Stimulated activated CD8-positive, alpha-beta memory T cell treated with anti-CD3 and anti-CD28 coated beads, Interleukin-15, amount 100 ng/mL, for 1 hour (primary cell): ENCODE measurements at places on chromosomes 6 and 20.

DNA sequence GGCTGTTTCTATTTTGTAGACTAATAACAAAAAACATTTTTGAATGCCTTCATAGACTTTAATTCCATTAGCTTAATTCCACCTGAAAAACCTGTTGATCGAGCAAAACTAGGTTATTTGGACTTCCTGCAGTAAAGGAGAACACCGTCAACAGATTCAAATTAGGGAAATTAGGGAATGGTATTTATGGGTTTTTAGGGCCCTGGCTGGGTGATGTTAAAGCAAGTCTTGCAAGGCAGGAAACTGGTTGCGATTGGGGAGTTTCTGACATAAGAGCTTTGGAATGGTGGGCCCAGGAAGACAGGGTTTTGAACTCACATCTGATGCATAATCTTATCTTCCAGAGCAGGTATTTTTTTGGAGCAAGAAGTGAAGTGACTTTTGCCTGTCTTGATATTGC is 40.1 kb upstream of the TFAP2C start:
- DNase-seq = no peak

GRCh38 chr6:124283486-124283885 is 479.8 kb downstream of the NKAIN2 start:
- no peak for DNase-seq

DNA sequence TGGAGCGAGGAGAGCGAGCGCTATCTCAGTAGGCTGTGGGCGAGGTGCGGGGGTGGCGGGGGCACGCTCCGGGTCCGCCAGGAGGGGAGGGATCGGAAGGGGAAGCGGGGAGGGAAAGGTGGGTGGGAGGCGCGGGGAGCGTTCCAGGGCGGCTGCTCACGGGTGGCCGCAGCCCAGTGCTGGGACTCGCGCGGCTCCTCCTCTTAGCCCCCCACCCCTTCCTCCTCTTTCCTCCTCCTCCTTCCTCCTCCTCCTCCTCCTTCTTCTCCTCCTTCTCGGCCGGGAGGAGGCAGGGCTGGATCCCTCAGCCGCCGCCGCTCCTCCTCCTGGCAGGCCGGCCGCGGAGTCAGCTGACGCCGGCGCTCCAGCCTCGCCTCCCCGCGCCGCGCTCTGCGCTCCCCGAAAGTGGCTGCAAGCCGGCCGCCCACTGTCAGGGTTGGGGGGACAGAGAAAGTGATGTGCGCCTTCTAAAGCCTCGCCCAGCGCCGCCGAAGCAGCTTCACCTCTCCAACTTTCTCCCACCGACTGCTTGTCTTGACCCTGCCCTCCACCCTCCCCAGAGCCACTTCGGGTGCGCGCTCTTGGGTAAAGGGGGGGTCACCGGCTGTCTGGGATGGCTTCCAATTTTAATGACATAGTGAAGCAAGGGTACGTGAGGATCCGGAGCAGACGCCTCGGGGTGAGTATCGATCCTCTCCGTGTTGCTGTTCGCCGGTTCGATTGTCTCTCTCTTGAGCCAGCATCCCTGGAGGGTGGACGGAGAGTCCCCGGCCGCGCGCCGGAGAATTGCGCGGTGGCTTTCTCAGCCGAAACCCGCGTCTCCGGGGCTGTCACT is at the start of gene DOK5:
Gene DOK5 (plus strand): TSS at position 260 of the 835 bp plus-strand sequence. CDS start 354 bp downstream, at position 614.
- DNase-seq = no peak

DNA sequence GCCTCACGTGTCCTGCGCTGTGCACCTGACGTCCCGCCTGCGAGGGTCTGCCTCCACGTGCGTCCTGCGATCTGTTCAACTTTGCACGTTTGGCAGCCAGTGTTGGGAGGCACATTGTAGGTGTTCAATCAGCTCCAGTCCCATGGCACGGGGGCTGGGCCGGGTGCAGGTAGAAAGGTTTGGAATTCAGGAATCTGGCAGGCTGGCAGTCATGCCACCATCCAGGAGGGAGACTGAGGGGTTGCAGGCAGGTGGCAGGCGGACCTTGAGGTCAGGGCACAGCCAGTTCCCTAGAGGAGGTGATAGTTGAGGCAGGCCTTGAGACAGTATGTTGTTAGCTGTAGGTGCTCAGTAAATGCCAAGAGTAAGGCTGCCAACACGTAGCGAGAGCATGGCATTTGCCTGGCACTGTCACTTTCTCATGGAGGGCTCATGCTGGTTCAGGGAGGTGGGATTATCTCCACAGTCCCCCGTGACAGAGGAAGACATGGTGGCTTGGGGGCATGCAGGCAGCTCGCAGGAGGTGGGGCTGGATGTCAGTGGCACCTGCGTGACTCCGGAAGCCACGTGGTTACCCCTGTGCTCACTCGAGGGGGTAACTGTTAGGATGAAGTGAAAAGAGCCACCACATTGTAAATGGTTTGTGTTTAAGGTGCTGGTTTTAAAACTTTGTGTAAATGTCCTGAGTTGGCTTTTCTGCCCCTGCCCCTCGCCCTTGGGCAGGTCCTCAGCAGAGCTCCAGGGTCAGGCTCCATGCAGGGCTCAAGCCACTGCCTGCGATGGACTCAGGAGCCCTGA is 111.8 kb upstream of the FRMD1 start:
- no peak for DNase-seq

GRCh38 chr6:135701426-135701825 is 150.1 kb upstream of the PDE7B start:
- no peak for DNase-seq

- no peak for DNase-seq
These were observed 21.6 kb upstream of the CALHM6 start for GRCh38 chr6:116439522-116440051.

- no peak for DNase-seq
These were observed 2.9 kb upstream of the SPINT3 start for GRCh38 chr20:45518282-45518681.

- DNase-seq = no peak
These were observed 27.2 kb downstream of the FYN start for GRCh38 chr6:111846066-111846465.

DNA sequence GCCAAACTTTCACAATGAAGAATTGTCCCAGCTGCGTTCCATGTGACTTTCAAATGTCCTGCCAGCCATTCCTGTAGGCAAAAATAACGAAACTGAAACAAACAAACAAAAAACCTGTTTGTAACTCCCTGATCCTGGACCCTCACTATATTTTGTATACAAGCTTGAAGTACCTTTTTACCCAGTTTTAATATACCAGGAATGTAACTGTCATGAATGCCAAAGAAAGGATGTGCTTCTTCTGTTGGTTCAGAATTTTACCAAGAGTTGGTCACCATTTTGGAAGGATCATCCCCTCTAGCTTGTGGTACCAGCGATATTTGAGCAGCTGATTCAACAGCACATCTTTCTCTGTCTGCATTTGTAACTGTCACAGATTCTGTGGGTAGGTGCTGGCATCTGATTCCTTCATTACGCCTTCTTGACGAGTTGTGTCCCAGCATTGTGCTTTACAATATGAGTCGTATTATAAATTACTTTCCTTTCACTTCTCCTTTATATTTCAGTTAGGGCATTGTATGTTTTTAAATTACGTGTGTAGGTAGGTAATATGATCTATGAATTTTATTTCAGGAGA is 93.9 kb downstream of the DLGAP4 start:
- DNase-seq = no peak

GRCh38 chr6:162670345-162670744 is 57.2 kb downstream of the PRKN start:
- no peak for DNase-seq

GRCh38 chr20:16062661-16063581 is 510.3 kb downstream of the KIF16B start:
- DNase-seq = no peak

DNA sequence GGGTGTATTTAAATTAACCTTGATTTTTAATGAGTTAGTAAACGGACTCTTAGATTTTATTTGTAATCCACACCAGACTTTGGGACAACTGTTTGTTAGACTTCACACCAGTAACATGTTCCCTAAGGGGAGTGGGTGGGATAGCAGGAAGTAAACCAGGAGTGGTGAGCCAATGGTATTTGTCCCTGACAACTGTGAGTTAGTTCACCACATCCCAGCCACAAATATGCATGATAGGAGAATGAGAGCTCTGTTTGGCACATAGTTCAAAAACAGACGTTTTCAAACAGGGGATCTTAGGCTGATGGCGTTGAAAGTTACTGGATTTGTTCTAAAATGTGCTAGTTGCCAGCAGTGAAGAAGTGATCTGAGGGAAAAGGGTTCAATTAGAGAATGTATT is 18.7 kb upstream of the COL10A1 start:
- DNase-seq = no peak

- DNase-seq = no peak
These were observed 7.0 kb downstream of the SYNJ2 start for GRCh38 chr6:157988700-157989063.

- no peak for DNase-seq
These were observed 36.0 kb upstream of the SNX9 start for GRCh38 chr6:157787080-157787479.
